ENCODE measurements at places on chromosomes 12 and 14.

DNA sequence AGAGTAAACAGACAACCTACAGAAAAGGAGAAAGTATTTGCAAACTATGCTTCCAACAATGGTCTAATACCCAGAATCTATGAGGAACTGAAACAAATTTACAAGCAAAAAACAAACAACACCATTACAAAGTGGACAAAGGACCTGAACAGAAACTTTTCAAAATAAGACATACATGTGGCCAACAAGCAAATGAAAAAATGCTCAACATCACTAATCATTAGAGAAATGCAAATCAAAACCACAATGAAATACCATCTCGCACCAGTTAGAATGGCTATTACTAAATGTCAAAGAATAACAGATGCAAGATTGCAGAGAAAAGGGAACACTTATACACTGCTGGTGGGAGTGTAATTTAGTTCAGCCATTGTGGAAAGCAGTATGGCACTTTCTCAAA lies 125.8 kb downstream of the C12orf42 start:
- no peak for DNase-seq

DNA sequence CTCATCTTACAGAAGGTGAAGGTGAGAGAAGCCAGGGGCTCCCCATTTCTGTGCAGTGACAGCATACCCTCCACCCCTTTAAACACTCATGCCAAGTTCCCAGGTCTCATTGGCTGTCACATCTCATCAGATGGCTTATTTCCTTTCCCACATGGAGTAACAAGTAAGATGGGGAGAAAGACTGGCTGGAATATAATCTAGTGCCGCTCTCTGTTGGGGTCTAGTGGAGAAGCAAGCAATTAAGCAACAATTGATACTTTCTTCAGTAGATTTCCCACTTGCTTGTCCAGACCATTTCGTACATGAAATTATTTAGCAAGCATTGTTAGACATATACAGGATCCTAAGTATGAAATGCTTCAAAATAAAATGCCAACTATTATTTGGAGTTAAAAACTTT lies 92.2 kb downstream of the SLC5A8 start:
- no peak for DNase-seq

- no peak for DNase-seq
Measured at GRCh38 chr14:82636426-82636825, 1102.8 kb upstream of the SEL1L start.

GRCh38 chr12:53514628-53515290 lies 7.5 kb upstream of the NPFF start:
- no peak for DNase-seq

DNA sequence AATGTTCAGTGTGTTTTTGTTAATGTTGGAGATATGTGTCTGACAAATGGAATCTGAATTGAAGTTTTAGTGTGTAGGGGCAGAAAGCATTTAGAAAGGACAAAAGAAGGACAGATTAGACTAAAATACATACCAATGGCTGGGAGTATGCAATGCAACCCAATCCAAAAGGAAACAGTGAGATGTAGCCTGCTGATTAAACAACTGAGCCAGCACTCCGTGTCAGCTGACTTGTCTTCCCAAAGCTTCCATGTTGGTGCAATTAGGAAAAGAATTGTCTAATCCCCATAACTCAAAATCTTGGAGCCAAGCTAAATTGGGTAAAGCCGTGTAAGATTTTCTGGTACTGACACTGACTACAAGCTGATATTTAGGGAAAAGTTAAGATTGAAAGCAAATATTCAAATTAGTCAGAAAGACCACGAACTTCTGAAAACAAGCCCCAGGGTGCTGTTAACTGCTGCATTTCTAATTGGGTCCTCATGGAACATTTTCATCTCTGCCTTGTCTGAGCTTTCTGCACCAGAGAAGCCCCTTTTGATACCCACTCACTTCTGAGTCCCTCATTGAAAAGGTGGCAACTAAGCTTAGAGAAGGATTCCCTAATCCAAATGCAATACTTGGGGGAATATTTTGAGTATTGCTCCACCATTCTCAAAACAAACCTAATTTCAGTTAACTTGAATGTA lies 109.1 kb downstream of the DAD1 start:
- no peak for DNase-seq

- DNase-seq, result no peak
Measured at GRCh38 chr12:94458877-94459727, 565 bp downstream of the CEP83 start.

GRCh38 chr14:99683619-99684409 lies at the start of gene CYP46A1:
Gene CYP46A1, plus strand, starts transcription at chr14:99684298. Its CDS starts 120 bp downstream, at chr14:99684418.
- DNase-seq, result peak; percentile 99

- no peak for DNase-seq
Measured at GRCh38 chr14:96538990-96539317, 36.8 kb downstream of the PAPOLA start.

- DNase-seq, result no peak
Measured at GRCh38 chr14:31566456-31566855, 5.3 kb downstream of the NUBPL start.

GRCh38 chr12:104204690-104205480 lies 10.7 kb upstream of the TXNRD1 start:
- no peak for DNase-seq

GRCh38 chr14:54771411-54772027 lies 131.1 kb downstream of the GCH1 start:
- no peak for DNase-seq

DNA sequence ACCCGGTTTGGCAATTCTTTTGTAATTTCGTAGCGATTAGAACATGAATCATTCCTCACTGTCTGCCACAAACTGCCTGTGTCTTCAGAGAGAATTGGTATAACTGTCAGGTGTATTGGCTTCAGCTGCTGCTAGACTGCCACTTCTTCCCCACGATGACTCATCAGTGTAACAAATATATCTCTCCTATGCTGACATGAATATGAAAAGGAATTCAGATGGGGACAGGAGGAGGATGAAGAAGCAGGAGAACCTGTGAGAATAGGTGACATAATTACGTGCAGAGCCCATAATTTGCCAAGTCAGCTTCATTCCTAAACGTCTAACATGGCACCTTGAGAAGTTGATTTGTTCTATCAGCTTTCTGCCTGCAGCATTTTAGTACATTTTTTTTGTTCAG lies 64.9 kb downstream of the FRMD6 start:
- no peak for DNase-seq

DNA sequence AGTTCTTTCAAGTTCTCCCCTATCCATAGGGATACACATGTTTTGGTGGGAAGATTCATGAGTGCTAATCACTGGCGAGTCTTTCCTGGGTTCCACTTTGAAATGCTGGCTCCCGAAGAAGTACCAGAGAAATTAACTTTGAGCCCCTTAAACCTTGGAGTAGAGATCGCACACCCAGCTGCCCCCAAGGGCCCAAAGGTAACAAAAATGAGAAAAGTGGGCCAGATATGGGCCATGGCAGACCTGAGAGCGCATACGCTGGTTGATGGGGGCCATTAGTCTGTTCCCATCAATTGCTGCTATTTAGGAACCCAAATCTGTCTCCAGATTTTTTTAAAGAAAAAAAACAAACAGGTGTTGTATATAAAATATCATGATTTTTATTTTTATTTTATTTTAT lies 2.1 kb downstream of the GSTZ1 start:
- DNase-seq, result no peak

DNA sequence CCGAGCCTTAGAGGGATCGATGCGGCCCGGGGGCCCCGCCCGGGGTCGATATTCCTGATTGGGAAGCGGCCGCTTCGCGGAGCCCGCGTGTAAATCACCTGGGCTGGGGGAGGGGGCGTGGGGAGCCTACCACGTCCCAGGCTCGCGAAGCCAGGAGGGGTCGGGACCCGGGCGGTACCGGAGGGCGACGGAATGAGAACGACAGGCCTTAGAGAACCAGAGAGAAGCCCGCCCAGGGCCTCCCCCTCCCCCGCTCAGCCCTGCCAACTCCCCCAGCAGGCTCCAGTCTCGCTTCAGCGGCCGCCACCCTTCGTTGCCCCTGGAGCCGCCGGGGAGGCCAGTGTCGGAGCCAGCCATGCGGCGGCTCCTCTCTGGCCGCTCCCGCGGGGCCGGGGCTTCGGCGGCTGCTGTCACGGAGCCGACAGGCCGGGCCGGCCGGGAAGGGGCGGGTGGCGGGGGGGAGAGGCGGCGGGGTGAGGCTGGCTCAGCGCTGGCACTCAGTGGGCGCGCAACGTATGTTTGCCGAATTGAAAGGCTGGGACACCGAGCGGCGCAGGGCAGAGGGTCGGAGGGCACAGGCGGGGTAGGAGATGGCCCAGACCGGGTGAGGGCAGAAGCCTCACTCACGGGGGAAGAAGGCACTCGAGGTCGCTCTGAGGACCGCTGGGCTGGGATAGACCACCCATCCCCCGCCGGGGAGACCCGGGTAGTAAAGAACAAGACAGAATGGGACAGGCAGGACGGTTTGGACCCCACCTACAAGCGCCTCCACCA lies 1.4 kb upstream of the DNAJC22 start:
- no peak for DNase-seq

DNA sequence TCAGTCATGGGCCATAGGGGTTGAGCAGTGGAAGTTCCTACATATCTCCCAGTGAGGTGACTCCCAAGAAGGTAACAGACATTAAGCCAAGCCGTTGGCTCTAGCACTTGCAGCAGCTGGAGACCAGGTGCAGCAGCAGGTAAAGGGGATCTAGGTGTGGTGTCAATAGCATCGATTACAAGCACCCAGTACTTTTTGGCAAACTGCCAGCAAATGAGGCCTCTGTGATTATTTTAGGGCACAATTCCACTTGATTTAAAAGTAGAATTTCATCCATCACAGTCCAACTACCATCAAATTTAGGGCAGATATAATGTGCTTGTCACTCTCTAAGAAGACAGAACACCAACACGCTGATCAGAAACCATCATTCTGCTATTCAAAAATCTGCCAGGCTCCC lies 224.1 kb upstream of the EGLN3 start:
- no peak for DNase-seq

GRCh38 chr14:74425525-74426201 lies 347 bp downstream of the SYNDIG1L start:
- peak; percentile 15 for DNase-seq

GRCh38 chr12:3598896-3599860 lies 108.2 kb downstream of the PRMT8 start:
- no peak for DNase-seq

GRCh38 chr14:92534932-92535643 lies 21.5 kb downstream of the RIN3 start:
- no peak for DNase-seq

DNA sequence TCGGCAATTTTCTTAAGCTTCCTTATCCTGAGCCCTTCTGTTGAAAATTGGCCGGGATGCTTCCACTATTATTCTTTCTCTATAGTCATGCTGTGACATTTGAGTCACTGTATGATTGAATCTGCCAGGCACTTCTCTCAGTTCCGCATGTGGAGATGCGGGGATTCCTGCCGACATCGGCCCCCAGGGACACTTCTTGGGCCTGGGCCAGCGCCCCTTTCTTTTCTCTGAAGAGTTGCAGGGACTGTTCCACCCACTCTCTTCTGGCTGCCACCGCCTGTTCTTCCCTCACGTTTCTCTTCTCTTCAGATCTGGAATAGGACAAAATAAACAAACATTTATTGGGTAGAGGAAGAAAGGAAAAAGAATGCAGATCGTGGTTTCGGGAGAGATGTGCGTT lies 310.1 kb downstream of the ETNK1 start:
- DNase-seq, result no peak

- no peak for DNase-seq
Measured at GRCh38 chr12:47302111-47302671, 222.4 kb upstream of the AMIGO2 start.

- no peak for DNase-seq
Measured at GRCh38 chr12:25236190-25236589, 14.5 kb downstream of the KRAS start.

- no peak for DNase-seq
Measured at GRCh38 chr14:69137843-69138535, 14.9 kb downstream of the DCAF5 start.

DNA sequence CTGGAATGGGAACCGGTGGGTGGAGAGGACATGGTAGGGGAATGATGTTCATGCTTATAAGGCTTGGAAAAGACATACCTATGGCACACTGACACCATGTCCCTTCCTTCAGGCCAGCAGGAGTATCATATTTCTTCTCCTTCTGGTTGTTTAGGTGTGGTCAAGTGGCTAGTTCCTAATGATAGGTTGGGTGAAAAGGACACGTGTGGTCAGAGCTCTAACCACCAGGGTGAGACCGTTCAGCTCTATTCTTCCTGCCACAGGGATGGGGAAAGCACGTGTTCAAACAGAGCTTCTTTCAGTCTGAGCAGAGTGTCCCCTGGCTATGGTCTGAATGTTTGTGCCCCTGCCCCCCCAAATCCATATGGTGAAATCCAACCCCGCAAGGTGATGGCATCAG lies 209.1 kb downstream of the PAX9 start:
- DNase-seq, result no peak

- no peak for DNase-seq
Measured at GRCh38 chr14:76924371-76925096, 98.3 kb downstream of the LRRC74A start.

DNA sequence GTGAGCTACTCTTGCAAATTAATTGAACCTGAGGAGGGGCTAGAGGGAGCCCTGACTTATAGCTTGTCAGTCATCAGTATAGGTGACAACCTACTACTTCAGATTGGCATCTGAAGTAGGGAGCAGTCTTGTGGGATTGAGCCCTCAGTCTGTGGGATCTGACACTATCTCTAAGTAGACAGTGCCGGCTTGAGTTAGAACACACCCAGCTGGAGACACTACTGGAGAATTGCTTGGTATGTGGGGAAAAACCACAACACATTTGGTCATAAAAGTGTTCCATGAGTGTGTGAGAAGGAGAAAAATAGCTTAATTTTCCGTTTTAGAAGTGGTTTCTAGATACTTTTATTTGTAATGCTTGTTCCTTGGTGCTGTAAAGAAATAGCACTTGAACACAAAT lies 30.5 kb upstream of the DDHD1 start:
- no peak for DNase-seq

- no peak for DNase-seq
Measured at GRCh38 chr14:96205059-96205977, 679 bp downstream of the BDKRB2 start.

GRCh38 chr14:104800771-104801519 lies at the start of gene ZBTB42:
Gene ZBTB42, plus strand, starts transcription at chr14:104801101. Its CDS starts 97 bp downstream, at chr14:104801198.
- DNase-seq, result peak; percentile 36

DNA sequence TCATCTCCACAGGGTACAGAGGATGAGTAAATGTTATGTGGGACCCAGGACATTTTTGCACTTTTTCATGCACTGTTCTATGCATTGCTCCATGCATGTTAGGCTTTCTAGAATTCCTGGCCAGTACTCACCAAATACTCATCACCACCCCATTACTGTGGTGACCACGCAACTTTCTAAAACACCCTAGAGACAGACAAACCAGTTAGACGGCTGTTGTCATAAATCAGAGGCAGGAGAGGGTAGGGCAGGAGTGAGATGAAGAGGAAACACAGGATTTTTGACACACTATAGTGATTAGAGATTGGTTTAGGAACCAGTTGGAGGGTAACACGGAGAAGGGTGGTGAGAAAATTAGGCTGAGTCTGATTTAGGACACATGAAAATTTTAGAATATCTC lies 59.3 kb downstream of the IFNG start:
- DNase-seq, result no peak

- no peak for DNase-seq
Measured at GRCh38 chr14:100824091-100824551, 1.8 kb upstream of the MEG3 start.

GRCh38 chr14:90658541-90658967 lies 157.7 kb downstream of the TTC7B start:
- no peak for DNase-seq

- no peak for DNase-seq
Measured at GRCh38 chr12:42534184-42534838, 55.2 kb downstream of the PRICKLE1 start.
